ENCODE measurements at places on chromosomes 5 and 9. TPM values are rescaled to one million over a fixed set of nuclear protein-coding genes. Genes with fewer than 3 reads are reported as not detected.

The IRX1 gene
- total RNA-seq = 27.7 TPM

The C5orf58 gene
- not detected for total RNA-seq

The PCDHB10 gene
- total RNA-seq = 0.21 TPM

The FAM221B gene
- total RNA-seq = not detected

The GNG10 gene
- total RNA-seq = 66.0 TPM

The ZNF879 gene
- total RNA-seq = 1.3 TPM

The GADD45G gene
- total RNA-seq = 0.28 TPM

The CCL19 gene
- total RNA-seq = not detected

The PCDHB4 gene
- total RNA-seq = not detected

The LURAP1L gene
- total RNA-seq = 12.1 TPM

The BNC2 gene
- 0.74 TPM for total RNA-seq

The SPINK4 gene
- not detected for total RNA-seq

The GABRA6 gene
- total RNA-seq = not detected

The TAF11L10 gene
- total RNA-seq = not detected

The KIAA1958 gene
- total RNA-seq = 0.84 TPM

The MLANA gene
- total RNA-seq = not detected

The FAM81B gene
- not detected for total RNA-seq

The IZUMO3 gene
- total RNA-seq = not detected

The WHRN gene
- 3.1 TPM for total RNA-seq

The SLC34A3 gene
- 0.14 TPM for total RNA-seq

The CKMT2 gene
- not detected for total RNA-seq
